ENCODE measurements at places on chromosomes 6 and 20. TPM values are rescaled to one million over a fixed set of nuclear protein-coding genes. Genes with fewer than 3 reads are reported as not detected.

Gene CDSN
- polyA plus RNA-seq: not detected

Gene SLC22A7
- polyA plus RNA-seq: not detected

Gene CLVS2
- polyA plus RNA-seq: not detected

Gene HLA-DPA1
- polyA plus RNA-seq: 21.1 TPM

Gene TOX2
- 4.0 TPM for polyA plus RNA-seq

Gene ENPP1
- not detected for polyA plus RNA-seq

Gene NRSN1
- not detected for polyA plus RNA-seq
